ENCODE measurements at places on chromosomes 16 and 17.
A peak's percentile ranks its signal among the peaks of the same experiment; 100 is the strongest.

DNA sequence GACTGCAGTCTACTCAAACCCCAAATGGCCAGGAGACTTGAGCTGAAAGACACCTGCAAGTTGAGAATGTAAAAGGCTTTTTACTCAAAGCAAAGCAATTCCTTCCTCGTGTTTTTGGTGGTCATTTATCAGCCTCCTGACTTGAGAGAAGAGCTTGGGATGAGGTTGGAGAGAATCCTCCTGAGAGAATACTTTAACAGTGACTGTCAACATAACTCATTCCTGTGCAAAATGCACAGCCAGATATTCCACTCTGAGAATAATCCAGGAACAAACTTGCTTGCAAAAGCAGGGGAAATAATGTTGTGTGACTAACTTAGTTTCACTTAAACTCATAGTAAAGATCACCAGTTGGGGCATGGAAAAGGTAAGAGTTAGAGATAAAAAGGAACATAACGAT is 53.4 kb downstream of the SNTB2 start:
- DNase-seq: no peak

- DNase-seq: no peak
Observed at GRCh38 chr16:48383009-48383876, 2.0 kb downstream of the SIAH1 start.

- DNase-seq: no peak
Observed at GRCh38 chr16:83338138-83338537, 469.6 kb upstream of the HSBP1 start.

GRCh38 chr16:54285414-54286089 is 1.0 kb downstream of the IRX3 start:
- DNase-seq: no peak

DNA sequence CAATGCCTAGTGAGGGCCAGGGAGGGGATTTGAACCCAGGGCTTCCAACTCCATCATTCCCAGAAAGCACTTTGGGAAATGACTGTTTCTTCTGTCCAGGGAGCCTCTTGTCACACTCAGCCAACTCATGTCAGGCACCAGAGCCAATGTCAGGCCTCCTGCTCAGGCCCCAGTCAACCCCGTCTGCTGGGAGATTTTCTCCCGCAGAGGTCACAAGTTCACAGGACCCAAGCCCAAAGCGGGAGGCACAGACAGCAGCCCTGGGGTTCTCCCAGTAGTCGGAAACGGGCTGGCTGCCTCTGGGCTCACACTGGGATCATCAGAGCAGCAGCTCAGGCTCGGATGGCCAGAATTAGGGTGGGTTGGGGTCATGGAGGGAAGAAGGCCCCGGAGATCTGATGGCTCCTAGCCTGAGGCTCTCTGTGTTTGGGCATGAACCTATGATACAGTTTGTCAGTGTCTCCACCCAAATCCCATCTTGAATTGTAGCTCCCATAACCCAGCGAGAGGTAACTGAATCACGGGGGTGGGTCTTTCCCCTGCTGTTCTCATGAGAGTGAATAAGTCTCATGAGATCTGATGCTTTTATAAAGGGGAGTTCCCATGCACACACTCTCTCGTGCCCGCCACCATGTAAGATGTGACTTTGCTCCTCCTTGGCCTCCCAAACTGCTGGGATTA is 255.5 kb downstream of the PARN start:
- no peak for DNase-seq

DNA sequence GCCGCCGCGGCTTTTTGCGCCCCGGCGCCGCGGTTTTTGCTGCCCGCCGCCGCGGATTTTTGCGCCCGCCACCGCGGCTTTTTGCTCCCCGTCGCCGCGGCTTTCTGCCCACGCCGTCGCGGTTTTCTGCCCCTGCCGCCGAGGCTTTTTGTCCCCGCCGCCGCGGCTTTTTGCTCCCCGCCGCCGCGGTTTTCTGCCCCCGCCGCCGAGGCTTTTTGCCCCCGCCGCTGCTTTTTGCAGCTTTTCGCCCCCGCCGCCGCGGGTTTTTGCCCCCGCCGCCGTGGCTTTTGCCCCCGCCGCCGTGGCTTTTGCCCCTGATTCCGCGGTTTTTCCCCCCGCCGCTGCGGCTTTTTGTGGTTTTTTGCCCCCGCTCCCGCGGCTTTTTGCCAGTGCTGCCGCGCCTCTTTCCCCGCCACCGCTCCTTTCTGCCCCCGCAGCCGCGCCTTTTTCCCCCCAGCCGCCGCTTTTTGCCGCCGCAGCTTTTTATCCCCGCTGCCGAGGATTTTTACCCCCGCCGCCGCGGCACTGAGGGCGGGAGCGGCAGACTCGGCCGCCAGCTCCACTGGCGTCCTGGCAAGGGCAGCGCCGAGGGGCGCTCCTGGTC is 518.6 kb upstream of the WSB1 start:
- no peak for DNase-seq

DNA sequence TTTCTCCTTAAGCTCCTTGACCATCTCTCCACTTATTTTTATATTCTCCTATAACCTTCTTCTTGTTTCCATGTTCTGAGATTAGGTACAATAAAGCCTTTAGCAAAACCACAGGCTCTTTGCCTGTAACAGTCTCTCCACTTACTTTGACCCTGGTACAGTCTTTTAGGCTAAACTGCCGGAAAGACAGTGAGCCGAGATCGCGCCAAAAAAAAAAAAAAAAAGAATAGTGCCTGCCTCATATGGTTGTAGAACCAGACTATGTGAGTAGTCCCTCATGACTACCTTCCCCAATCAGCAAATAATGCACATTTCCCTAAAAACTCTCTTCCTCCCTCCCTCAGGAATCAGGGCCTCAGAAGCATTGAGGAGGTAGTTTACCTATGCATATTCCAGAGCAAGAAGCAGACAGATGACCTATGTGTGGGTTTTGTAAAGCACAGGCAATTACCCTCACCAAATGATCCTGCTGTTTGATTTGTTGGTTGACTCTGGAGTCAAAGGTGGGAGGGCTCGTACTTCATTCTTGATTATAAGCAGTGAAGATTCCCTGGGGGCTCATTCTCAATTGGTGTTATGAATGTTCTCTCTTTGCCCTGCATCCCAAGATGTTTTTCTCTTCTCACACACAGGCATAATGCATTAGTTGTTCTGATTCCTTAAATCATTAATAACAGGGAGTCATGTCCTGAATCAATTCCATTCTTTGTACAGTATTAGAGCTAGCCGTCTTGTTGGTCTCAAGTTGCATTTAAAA is 8.9 kb upstream of the NME1 start:
- peak; percentile 39 for DNase-seq

DNA sequence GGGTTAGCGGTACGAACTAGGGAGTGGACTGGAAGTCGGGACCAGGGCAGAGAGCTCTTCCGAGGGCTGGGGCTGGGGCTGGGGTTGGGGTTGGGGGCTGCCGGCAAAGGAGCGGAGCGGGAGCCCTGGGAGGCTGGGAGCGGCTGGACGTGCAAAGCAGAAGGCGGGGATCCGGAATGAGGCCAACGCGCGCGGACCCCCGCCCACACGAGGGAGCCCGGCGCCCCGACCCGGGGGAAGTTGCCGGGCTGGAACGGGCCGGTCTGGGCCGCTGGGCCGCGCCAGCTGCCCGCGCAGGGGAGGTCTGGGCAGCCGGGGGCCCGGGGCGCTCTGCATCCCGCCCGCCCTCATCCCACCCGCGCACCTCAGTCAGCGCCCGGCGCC is 323 bp downstream of the ST3GAL2 start:
- DNase-seq: no peak

DNA sequence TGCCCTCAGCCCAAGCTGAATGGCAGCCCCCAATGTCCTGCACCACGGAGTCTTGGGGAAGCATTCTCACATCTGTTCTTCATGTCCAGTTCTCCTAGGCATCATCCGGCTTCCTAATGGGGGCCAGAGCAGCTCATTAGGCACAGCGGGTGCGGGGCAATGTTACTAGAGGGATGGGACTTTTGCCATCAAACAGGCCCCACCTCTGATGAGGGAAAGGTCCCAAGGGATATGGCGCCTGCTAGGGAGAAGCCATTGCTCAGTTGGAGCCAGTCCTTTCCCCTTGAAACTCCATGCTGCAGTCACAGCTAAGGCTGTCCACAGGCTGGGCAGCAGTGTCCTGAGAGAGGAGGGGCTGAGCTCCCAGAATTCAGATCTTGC is 1.7 kb upstream of the DPH1 start:
- DNase-seq: no peak

DNA sequence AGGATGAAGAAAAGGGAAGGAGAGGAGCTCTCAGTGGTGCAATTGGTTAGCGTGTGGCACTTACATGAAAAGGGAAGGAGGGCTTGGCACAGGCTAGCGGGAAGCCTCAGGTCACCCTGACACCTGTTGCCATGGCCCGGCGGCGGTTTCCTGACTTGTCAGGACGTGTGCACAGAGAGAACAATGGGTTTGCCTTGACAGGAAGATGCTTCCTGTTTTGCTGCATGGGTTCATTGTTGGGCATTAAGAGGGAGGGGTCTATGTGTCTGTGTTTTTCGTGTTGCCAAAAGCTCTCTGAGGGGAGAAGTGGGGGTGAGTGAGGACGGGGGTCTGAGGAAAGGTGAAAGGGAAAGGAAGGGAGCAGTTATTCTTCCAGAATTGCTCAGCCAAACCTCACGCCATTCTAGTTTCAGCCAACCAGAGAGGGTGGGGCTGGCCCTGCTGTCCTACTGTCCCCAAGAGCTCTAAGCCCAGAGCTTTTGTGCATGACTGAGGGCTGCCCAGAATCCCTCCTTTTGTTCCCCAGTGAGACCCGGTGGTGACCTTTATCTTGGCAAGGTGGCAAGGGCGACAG is 17.1 kb upstream of the CCR7 start:
- no peak for DNase-seq

GRCh38 chr16:79355600-79356358 is 244.8 kb downstream of the MAF start:
- DNase-seq: no peak

DNA sequence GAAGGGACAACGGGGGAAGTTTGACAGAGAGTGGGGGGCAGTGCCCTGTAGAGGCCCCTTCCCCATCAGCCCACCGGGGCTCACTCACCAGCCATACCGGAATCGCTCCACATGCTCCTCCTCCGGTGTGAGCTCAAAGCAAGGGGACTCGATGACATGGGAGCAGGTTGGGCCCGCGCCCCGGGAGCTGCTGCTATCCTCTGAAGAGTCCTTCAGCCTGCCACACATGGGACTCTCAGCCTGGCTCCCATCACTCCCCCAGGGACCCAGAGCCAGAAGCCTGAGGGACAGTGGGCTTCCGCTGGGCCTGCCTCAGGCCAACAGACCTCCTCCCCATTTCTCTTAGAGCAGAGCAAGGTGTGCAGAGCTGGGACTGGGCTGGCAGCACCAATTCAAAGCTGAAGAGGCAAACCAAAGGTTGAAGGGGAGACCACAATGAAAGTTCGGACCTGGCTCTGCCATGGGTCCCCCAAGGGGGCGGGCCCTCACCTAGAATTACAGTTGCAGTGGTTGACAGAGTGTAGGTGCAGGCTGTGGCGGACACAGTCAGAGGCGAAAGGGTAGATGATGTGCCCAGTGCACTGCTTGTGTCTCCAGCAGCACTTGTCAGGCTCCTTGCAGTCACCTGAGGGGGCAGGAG is 7.3 kb downstream of the PROCA1 start:
- no peak for DNase-seq

- DNase-seq: no peak
Observed at GRCh38 chr17:38942696-38943334, 17.4 kb downstream of the LASP1NB start.

Measured in renal pelvis (tissue), 12 donors.